NAMALWA (cell line): ENCODE measurements at places on chromosomes 7 and 10.

- no peak for DNase-seq
Observed at GRCh38 chr7:140640727-140641523, at the start of gene DENND2A. TSS of gene DENND2A (minus strand) at chr7:140640813. CDS start at chr7:140602397, 38,416 bp downstream.

GRCh38 chr7:141012696-141013344 lies 1.9 kb downstream of the MRPS33 start:
- DNase-seq: no peak

DNA sequence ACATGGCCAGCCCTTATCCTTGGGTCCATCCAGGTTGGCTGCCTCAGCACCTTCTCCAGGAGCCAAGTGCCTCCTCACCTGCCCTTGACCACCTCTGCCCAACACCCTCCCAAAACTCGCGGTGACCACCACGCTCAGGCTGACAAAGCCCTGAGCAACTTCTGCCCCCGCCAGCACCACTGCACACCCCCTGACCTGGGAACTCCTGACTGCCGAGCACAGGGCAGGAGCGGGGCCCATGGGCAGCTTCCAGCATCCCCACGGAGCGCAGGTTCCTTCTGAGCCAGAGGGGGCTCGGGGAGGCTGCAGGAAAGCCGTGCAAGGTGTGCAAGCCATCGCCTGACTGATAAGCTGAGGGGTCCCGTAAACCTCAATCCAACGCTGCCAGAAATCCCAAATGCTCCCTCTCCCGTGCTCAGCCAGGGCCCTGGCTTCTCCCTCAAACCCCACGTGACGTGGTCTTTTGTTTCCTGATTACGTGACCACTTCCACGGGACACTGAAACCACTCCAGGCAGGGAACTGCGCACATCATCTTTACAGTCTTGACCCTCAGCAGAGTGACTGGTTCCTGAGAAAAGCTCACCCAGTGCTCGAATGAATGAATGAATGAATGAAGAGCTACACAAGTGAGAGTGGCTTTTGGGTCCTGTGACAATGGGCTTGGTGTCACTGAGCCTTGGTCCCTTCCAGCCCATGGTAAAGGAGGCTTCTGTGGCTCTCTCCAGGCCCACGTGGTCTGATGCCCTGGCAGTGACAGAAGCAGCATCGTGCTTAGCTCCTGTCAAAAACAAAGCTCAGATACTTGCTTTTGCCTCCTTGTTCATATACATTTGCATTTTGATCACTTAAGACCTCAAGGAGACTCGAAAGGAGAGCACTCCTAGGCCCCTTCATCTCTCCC lies 249.8 kb upstream of the PPP2R2D start:
- no peak for DNase-seq

DNA sequence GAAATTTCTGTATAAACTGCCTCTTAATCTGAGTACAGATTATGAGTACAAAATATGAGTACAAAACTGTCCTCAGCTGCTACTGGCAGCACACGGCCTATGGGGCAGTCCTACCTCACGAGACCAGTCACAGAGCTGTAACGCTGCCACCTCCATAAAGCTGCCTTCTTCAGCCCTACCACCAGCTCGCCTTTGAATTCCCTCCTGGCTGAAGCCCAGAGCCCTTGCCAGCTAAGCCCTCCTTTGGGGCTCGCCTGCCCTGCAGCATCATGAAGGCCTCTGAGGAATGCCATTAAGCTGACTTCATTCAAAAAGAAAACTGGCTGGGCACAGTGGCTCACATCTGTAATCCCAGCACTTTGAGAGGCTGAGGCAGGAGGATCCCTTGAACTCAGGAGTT lies 180.0 kb upstream of the SH2B2 start:
- DNase-seq: no peak
